ENCODE measurements at places on chromosomes 2 and 18. TPM values are rescaled to one million over a fixed set of nuclear protein-coding genes. Genes with fewer than 3 reads are reported as not detected.
A peak's percentile ranks its signal among the peaks of the same experiment; 100 is the strongest.

Gene DPYSL5
- not detected for total RNA-seq

GRCh38 chr2:4256351-4256750 is 553.0 kb downstream of the DCDC2C start:
- H3K4me3 ChIP-seq, result no peak overlapping the region
- H3K27me3 ChIP-seq, result no peaks in the 10 kb centered on the region
- H3K36me3 ChIP-seq, result no peaks in the 10 kb centered on the region

GRCh38 chr2:134411279-134411827 is 157.5 kb downstream of the MGAT5 start:
- H3K36me3 ChIP-seq, result peaks cover 4% of the 10 kb centered on the region
- DNase-seq, result no peak
- H3K4me3 ChIP-seq, result no peak overlapping the region

DNA sequence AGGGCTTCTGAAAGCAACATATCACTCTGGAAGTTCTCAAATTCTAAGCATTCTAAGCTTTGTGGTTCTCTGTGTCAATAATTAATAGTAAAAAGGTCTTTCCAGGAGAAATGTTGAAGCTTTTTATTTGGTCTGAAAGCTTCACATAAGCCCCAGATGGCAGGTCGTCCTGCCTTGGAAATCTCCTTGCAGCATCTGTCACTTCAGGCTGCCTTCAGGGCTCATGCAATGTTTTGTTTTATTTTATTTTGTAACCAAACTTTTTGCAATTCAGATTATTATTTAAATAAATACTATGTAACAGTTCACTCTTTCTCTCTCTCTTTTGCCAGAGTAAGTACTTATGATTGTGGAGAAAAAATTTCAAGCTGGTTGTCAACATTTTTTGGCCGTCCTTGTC is 46.7 kb upstream of the FHOD3 start:
- peaks cover 19% of the 10 kb centered on the region for H3K27me3 ChIP-seq
- H3K36me3 ChIP-seq, result no peaks in the 10 kb centered on the region
- H3K4me1 ChIP-seq, result no peaks in the 10 kb centered on the region
- H3K27ac ChIP-seq, result no peak overlapping the region
- DNase-seq, result no peak
- H3K4me3 ChIP-seq, result no peak overlapping the region

- peaks cover 3% of the 10 kb centered on the region for H3K36me3 ChIP-seq
- no peak overlapping the region for H3K27ac ChIP-seq
- peaks cover 8% of the 10 kb centered on the region for H3K27me3 ChIP-seq
- H3K4me3 ChIP-seq, result no peak overlapping the region
Measured at GRCh38 chr2:128327180-128327964, 8.7 kb upstream of the HS6ST1 start.

GRCh38 chr2:8682719-8683667 is 1.1 kb downstream of the ID2 start:
- peaks cover 32% of the 10 kb centered on the region for H3K36me3 ChIP-seq
- peaks cover 22% of the 10 kb centered on the region for H3K4me1 ChIP-seq

Gene BMP10
- total RNA-seq, result not detected

GRCh38 chr2:56127463-56128152 is 56.2 kb upstream of the CCDC85A start:
- no peak overlapping the region for H3K27ac ChIP-seq
- no peaks in the 10 kb centered on the region for H3K36me3 ChIP-seq
- no peak overlapping the region for H3K4me3 ChIP-seq
- H3K27me3 ChIP-seq, result no peaks in the 10 kb centered on the region
- H3K4me1 ChIP-seq, result no peaks in the 10 kb centered on the region
- no peak for DNase-seq

DNA sequence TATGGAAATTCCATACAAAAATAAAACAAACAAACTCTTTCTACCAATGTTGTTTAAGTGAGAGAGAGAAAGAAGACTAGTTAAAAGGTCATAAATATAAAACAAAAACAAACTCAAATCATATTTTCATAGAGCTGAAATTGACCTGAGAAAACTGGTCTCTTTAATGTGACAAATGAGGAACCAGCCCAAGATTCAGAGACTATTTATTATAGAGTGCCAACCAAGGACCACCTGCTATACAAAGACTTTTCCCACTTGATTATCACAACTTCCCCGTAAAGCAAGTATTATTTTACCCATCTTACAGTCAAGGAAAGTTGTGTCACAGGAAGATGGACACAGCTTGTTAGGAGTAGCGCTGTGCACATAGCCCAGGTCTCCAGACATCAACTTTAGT is 13.3 kb downstream of the ANKRD44 start:
- H3K4me3 ChIP-seq, result peak overlapping the region; percentile 46
- H3K27me3 ChIP-seq, result no peaks in the 10 kb centered on the region
- peaks cover 98% of the 10 kb centered on the region for H3K4me1 ChIP-seq
- peak overlapping the region; percentile 96 for H3K27ac ChIP-seq
- no peak for DNase-seq

- H3K4me1 ChIP-seq, result no peaks in the 10 kb centered on the region
- H3K27ac ChIP-seq, result no peak overlapping the region
- H3K27me3 ChIP-seq, result no peaks in the 10 kb centered on the region
- no peak for DNase-seq
- H3K36me3 ChIP-seq, result no peaks in the 10 kb centered on the region
Measured at GRCh38 chr18:62964432-62964831, 249.1 kb downstream of the PHLPP1 start.
